Karpas-422 (cell line): ENCODE measurements at places on chromosomes 16 and 17.

DNA sequence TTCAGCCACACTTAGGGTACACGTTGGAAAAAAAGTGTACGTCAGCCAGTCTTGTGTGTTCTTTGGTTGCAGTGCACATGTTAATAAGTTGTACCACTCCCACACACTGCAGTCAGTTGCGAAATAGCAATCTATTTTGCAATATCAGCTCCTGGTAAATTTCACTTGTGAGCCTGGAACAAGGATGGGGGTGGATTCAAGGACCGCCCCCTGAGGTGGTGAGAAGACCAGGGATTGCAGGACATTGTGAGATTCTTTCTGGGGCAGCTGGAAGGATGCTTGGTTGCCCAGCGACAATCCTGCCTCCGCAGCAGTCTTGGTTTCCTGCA, 78.6 kb upstream of the ZFHX3 start:
- no peak for DNase-seq

DNA sequence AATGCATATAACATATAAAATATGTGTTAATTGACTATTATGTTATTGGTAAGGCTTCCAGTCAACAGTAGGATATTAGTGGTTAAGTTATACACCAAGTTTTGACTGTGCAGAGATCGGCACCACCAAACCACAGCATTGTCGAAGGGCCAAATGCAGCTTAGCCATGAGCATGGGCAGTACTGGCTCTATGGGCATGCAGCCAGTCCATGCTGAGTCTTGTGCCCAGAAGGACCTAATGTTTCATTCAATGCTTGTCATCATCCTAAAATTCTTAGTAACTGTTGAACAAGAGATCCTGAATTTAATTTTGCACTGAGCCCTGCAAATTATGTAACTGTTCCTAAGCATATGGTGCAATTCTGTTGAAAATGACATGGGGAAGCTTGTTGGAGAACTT, 233.4 kb upstream of the HS3ST3A1 start:
- DNase-seq = peak; percentile 16

DNA sequence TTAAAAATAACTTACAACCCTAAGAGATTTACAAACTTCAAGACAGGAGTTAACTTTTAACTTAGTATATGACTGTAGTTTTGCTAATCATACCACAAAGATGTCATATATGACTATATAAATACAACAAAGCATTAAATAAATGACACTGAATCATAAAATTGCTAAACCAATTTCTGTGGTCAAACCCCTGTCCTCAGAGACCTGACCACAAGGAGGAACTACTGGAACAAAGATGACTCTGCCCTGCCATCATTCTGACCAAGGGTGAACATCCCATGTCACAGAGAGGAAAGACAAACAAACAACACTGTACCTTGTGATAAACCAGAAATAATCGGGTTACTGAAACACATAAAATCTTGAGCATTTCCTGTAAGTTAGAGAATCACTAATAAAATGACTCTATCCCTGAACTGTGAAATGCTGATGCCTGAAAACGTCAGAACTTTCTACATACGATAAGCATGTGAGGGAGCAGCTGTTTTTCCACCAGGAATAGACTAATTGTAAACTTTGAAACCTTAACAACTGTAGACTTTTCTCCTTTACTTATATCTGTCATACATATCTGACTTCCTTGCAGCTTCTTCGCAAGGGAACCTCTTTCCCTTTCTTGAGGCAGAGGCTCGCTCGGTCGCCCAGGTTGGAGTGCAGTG, 47.9 kb downstream of the WDR59 start:
- DNase-seq = no peak

DNA sequence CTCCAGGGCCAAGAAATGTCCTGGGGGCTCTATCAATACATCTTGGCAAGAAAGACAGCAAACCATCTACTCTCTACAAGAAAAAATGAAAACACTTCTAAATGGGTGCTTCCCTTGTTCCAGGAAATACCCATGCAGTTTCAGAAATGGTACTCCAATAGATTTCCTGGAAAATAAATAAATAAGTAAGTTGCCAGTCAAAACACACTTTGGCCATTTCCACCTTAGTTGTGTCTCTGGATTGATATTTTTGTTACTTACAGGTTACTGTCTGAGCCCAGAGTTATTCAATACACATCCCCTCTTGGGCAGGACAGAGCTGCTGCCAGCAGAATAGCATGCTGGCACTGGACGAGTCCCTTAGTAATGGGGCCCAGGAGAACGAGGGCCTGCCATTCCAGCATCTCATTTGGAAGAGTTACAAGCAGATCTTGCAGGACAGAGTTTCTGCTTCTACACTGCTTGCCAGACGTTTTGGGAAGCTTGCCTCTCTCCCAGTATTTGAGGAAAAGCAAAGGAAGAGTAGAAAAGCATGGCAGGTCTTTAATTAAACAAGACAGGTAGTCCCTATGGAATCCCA, 100.5 kb downstream of the SMG6 start:
- DNase-seq = no peak

- DNase-seq = no peak
These were observed 18.6 kb downstream of the CIBAR2 start for GRCh38 chr16:85093705-85094104.

GRCh38 chr17:50830994-50831393, 4.4 kb upstream of the WFIKKN2 start:
- no peak for DNase-seq

- DNase-seq = no peak
These were observed 2.3 kb downstream of the PRSS21 start for GRCh38 chr16:2819179-2819938.

DNA sequence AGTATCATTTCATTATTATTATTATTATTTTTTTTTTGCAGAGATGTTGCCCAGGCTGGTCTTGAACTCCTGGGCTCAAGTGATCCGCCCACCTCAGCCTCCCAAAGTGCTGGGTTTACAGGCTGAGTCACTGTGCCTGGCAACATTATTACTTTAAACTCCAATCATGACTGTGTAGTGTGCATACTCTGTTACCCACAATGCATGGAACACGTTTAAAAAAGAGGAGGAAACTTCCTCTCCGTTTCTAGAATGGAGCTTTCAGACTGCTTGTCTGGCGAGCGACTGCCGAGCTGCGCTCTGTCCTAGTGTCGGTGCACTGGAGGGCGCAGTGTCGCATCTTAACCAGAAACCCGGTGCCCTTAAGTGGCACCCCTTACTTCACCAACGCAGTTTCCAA, 22.1 kb upstream of the FASN start:
- DNase-seq = no peak

DNA sequence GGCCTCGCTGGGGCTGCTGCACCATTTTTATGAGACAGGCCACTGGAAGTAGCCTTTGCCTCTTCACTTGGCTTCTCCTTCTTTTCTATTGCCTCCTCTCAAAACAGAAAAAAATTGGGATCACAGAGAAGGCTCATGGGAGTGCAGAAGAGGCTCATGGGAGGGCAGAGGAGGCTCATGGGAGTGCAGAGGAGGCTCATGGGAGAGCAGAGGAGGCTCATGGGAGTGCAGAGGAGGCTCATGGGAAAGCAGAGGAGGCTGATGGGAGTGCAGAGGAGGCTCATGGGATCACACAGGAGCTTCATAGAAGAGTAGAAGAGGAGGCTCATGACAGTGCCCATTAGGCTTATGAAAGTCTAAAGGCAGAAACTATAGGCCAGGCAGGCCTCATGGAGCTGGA, 211.2 kb downstream of the IRF8 start:
- no peak for DNase-seq

- DNase-seq = no peak
These were observed 398.8 kb upstream of the SALL1 start for GRCh38 chr16:51549836-51550235.

- no peak for DNase-seq
These were observed 54.1 kb upstream of the CNEP1R1 start for GRCh38 chr16:49970797-49971431.

GRCh38 chr17:65750166-65750565, 188.7 kb upstream of the AXIN2 start:
- DNase-seq = no peak

DNA sequence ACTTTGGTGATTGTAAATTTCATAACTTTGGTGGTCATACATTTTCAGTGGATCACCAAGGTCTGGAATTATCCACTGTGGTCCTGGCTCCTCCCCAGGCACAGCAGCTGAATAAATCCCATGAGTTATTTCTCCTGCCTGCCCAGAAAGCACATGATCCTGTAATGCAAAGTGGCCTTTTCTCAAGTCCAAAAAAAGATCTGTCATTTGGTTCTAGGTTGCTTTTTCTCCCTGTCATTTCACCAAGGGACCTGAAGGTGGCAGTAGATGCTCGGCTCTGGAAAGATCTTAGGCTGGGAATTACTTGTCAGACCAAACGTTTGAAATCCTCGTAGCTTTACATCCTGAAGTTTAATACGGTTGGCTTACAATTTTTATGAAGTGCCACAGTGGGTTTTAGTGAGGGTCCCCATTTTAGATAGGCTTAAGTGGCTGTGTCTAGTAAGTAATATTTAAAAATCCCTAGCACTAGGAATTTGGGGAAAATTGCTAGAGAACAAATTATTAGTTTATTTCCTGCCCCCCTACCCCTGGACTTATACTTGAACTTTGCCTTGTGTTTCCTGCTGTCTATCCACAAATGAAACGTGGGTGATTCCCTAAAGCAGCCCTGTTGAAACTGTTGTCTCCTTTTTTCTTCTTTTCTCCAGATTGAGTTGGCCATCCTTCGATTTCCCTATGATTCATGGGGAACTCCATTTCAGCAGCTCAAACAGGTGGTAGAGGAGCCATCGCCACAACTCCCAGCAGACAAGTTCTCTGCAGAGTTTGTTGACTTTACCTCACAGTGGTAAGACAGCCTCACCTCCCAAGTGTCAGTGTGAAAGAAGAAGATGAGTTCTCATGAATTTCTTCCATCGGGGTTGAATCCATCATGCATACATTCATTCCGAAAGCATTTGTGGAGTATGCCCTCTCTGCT, 111.7 kb downstream of the MAP2K6 start:
- peak; percentile 80 for DNase-seq

DNA sequence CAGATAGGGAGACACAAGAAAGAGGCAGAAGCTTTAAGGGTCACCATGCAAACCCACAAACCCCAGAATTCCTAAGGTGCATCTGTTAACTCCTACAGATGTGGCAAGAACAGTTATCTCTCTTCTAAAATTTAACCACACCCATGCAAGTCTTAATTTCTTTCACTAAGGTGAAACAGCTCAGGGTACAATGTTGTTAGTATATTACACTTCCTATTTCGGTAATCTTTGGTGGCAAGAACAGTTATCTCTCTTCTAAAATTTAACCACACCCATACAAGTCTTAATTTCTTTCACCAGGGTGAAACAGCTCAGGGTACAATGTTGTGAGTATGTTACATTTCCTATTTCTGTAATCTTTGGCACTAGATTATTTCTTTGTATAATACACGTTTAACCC, 6.6 kb downstream of the CCL23 start:
- no peak for DNase-seq

DNA sequence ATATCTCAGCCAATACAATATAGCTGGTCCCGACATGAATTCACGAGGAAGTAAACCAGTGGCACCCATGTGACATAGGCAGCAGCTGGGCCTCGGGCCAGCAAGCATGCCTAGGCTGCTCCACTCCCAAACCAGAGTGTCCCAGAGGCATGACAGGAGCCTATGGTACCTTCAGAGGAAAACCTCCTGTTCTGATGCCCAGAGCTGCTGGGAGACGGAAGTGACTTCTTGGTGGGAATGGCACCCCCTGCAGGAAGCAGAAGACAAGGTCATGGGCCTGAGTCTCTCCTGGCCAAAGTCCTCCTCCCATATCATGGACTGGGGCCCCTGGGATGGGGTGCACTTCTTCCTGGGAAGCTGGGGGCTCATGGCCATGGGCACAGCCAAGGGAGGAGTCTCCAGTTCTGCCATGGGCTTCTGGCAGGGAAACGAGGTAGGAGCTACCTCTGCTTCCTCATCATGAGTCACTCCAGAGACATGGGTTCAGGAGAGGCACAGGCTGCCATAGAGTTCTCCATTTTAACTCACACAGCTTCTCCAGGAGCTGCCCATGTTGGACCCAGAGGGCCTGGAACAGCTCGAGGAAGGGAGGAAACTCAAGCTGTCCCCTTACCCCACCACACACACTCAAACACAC, 13.4 kb downstream of the FBF1 start:
- DNase-seq = peak; percentile 69

DNA sequence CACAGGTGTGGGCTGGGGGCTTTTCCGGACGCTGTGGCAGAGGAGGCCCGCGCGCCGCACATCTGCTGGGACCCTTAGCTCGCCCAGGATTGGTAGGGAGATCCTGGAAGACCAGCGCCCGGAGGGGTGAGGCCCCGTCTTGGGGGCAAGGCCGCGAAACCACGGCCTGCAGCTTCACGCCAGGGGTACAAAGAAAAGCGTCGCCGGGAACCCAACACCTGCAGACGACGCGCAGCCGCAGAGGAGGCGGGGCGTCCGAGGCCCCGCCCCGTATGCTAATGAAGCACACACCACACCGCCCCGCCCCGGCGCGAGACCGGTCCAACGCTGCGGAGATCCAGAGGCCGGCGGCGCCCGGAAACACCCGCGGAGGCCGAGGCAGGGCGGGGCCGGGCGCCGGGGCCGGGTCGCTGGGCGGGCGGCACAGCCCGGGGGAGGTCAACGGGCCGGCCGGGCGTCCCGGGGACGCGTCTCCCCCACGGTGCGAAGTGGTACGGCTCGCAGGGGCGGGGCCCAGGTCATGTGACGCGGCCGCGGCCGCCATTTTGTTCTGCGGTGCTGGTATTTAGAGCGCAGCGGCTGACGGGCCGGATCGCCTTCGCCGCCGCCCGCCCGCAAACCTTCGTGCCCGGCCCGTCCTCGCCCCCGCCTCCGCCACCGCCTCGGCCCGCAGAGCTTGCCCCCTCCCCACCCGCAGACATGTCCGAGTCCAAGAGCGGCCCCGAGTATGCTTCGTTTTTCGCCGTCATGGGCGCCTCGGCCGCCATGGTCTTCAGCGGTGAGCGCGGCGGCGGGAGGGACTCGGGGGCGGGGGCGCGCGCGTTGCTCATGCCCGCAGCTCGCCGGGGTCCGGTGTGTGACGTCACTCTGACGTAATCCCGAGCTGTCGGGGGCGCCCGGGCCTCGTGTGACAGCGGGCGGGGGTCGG, at the start of gene ATP6V0C:
ATP6V0C (plus strand) TSS at position 548 of the 928 bp plus-strand sequence; CDS start at position 700, 152 bp downstream.
- DNase-seq = peak; percentile 96

- DNase-seq = no peak
These were observed 48.8 kb downstream of the PITPNM3 start for GRCh38 chr17:6507535-6507934.

- peak; percentile 86 for DNase-seq
These were observed 2.0 kb upstream of the GLIS2 start for GRCh38 chr16:4313563-4314531.

DNA sequence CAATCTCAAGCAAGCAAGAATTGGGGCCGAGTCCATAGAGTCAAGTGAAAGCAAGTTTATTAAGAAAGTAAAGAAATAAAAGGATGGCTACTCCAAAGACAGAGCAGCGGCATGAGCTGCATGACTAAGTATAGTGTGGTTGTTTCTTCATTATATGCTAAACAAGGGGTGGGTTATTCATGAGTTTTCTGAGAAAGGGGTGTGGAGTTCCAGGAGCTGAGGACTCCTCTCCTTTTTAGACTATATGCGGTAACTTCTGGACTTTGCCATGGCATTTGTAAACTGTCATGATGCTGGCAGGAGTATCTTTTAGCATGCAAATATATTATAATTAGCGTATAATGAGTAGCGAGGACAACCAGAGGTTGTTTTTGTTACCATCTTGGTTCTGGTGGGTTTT, 819.9 kb downstream of the KCNJ2 start:
- no peak for DNase-seq

GRCh38 chr17:50853781-50854180, 12.4 kb downstream of the TOB1 start:
- DNase-seq = no peak

- no peak for DNase-seq
These were observed 37.5 kb downstream of the SPECC1 start for GRCh38 chr17:20046629-20047028.
